ENCODE measurements at places on chromosomes 12 and 14. TPM values are rescaled to one million over a fixed set of nuclear protein-coding genes. Genes with fewer than 3 reads are reported as not detected.

RNASE4 gene
- total RNA-seq, result 4.2 TPM

SDSL gene
- 10.3 TPM for total RNA-seq

CLEC4D gene
- total RNA-seq, result not detected

KLHDC1 gene
- 1.2 TPM for total RNA-seq

FZD10 gene
- not detected for total RNA-seq

EMP1 gene
- total RNA-seq, result 167 TPM

DNAH10 gene
- total RNA-seq, result under 0.01 TPM

ASCL1 gene
- not detected for total RNA-seq

TSPAN19 gene
- total RNA-seq, result 0.07 TPM

Data from pulmonary artery endothelial cell (primary cell).